HTR-8/SVneo (cell line): ENCODE measurements at places on chromosomes 12 and 14.

DNA sequence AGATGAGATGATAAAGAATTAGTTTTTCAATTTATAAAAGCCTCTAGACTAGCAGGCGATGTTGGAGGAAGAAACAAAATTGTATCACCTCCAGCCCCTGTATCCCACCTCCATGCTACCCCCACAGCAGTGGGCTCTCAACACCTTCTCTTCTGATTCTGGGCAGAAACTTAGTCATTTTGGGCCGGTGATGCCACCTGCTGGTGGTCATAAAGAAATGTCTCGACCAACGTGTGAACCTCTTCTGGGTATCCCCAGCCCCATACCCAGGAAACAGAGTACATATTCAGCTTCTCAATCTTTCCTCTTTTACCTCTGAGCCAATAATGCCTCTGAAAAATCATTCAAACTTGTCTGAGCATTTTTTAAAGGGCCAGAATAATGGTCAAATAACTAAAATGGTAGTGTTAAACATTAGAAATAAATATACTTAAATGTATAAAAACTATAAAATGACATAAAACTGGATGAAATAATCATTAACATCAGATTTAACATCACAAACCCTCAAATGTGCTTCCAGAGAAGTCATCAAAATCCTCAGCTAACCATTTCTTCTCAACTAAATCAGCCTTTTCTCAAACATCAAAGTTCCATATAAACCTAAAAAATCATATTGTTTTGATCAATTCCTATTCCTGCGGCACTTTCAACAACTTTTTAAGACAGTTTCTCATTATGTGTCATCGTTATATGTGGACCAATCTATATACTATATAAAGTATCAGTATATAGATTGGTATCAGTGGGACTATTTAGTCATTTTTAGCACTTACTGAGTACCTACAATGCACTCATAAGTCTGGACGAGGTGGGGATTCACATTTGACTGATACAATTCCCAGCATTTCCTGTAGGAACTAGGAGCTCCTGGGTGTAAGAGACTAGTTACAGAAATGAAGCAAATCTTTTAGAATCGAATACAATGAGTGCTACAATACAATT, 69.4 kb downstream of the ATXN2 start:
- DNase-seq = peak; percentile 77

DNA sequence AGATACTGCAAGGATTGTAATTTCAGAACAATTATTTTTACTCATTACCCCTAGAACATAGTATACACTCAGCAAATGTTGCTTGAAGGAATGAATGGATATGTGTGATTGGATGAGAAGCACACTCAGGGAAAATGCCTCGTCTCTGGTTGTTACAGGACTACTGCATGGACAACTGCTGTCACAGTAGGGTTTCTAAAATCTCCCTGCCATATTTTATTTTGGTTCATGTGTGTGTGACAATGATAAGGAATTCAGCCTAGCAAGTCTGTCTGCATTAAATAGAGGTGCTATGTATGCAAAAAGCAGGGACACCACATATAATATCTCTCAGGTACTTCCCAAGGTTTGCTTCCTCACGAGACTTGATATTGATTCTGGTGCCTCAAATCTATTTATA, 1.4 kb downstream of the PTPRR start:
- DNase-seq = no peak

GRCh38 chr12:124684971-124685688, 117.7 kb upstream of the NCOR2 start:
- no peak for DNase-seq

GRCh38 chr14:54282849-54283248, 114.0 kb upstream of the CDKN3 start:
- no peak for DNase-seq

DNA sequence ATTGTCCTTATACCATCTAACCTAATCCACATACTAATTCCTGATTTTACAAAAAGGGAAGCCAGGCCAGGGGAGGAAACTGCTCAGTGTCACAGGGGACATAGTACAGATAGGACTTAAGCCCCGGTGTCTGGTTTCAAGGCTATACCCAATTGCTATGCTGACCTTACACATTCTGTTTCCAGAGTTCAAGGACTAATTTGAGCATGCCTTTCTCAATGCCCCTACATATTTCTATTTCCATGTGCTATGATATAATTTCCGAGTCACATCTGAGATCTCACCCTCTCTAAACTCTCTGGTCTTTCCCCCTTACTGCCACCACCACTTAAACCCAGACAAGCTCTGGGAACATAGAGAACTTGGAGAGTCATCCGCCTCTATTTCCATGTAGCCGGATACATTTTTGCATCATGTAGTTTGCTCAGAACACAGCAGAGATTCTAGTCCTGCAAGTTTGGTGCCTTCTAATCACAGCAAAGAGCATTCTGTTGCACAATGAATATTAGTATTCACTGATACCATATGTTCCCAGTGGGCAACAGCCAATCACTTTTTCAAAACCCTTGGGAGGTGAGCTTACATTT, 34.2 kb downstream of the PPM1H start:
- DNase-seq = no peak
